ENCODE measurements at places on chromosomes 4 and X. TPM values are rescaled to one million over a fixed set of nuclear protein-coding genes. Genes with fewer than 3 reads are reported as not detected.

DNA sequence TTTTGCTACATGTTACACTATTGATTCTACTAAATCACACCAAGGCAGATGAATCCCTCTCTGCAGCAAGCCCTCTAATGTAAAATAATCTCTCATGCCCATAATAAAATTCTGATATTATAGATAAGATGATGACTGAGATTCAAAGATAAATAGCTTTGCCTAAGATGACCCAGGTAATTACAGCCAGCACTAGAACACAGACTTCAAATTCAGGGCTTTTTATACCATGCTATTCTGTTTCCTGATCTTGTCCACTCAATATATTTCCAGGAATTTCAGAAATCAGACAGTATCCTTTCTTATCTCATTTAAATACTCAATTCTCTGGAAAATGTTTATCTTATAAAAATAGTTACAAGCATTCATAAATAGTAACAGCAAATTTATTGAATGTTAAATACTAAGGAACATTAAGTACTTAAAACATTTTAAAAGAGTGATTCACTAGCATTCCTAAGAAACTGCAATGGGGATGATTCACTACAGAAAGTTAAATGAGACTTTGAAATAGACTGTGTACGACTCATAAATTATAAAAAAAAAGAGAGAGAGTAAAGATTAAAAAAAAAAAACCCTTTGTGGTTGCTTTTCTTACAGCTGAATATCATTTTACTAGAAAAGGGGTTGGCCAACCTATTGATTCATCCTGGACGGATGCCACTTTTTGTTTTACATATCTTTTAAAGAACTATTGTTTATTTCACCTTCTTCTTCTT, 45.8 kb upstream of the IL21 start:
- H3K4me1 ChIP-seq, result peaks cover 7% of the 10 kb centered on the region
- no peak for DNase-seq
- H3K27me3 ChIP-seq, result no peaks in the 10 kb centered on the region
- H3K36me3 ChIP-seq, result no peaks in the 10 kb centered on the region

GRCh38 chr4:142265536-142265935, 580.6 kb downstream of the INPP4B start:
- no peak for DNase-seq
- H3K27me3 ChIP-seq, result no peaks in the 10 kb centered on the region
- no peaks in the 10 kb centered on the region for H3K4me1 ChIP-seq
- H3K36me3 ChIP-seq, result no peaks in the 10 kb centered on the region
- H3K27ac ChIP-seq, result no peak overlapping the region
- H3K4me3 ChIP-seq, result no peak overlapping the region

GRCh38 chr4:8848507-8849265, 23.0 kb downstream of the HMX1 start:
- H3K27ac ChIP-seq, result no peak overlapping the region
- H3K36me3 ChIP-seq, result no peaks in the 10 kb centered on the region
- DNase-seq, result peak; percentile 1
- no peak overlapping the region for H3K4me3 ChIP-seq
- peaks cover 44% of the 10 kb centered on the region for H3K27me3 ChIP-seq
- no peaks in the 10 kb centered on the region for H3K4me1 ChIP-seq

GALNTL6 gene
- total RNA-seq, result 0.82 TPM

CAPN6 gene
- total RNA-seq, result 1.8 TPM

- no peaks in the 10 kb centered on the region for H3K4me1 ChIP-seq
- no peak overlapping the region for H3K27ac ChIP-seq
- H3K4me3 ChIP-seq, result no peak overlapping the region
- H3K27me3 ChIP-seq, result no peaks in the 10 kb centered on the region
- DNase-seq, result no peak
Measured at GRCh38 chr4:110994781-110995180, 371.9 kb upstream of the PITX2 start.

ABLIM2 gene
- 11.1 TPM for total RNA-seq
